ENCODE measurements at places on chromosomes 12 and 14. TPM values are rescaled to one million over a fixed set of nuclear protein-coding genes. Genes with fewer than 3 reads are reported as not detected.

DNA sequence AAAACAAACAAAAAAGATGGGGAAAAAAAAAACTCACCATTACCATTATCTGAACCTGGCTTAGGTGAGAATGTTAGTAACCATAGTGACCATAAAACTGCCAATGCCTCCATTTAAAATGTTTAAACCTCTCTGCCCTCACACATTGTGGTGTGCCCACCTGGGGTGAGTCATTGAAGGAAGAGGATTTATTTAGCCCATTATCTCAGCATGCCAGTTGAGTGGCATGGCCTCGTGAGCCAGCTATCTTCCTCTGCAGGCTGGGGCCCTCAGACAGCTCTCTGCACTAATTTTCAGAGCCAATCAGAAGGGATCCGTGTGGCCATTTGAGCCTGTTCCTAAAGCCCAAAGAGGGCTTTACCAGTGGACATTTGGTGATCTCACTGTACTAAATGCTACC is 81.8 kb upstream of the CCDC198 start:
- DNase-seq, result no peak

The TMEM233 gene
- not detected for total RNA-seq

- no peak for DNase-seq
These were observed 6.5 kb downstream of the HSP90B1 start for GRCh38 chr12:103936679-103937078.

The OR4E2 gene
- total RNA-seq, result not detected

- no peak for DNase-seq
These were observed 168.2 kb downstream of the SUDS3 start for GRCh38 chr12:118544569-118544968.

GRCh38 chr14:105853089-105853906 is 326.9 kb downstream of the TMEM121 start:
- no peak for DNase-seq

The PPHLN1 gene
- 174 TPM for total RNA-seq

GRCh38 chr12:75341873-75342272 is 7.4 kb downstream of the GLIPR1L1 start:
- no peak for DNase-seq

GRCh38 chr12:44677724-44678123 is 198.4 kb downstream of the NELL2 start:
- no peak for DNase-seq

DNA sequence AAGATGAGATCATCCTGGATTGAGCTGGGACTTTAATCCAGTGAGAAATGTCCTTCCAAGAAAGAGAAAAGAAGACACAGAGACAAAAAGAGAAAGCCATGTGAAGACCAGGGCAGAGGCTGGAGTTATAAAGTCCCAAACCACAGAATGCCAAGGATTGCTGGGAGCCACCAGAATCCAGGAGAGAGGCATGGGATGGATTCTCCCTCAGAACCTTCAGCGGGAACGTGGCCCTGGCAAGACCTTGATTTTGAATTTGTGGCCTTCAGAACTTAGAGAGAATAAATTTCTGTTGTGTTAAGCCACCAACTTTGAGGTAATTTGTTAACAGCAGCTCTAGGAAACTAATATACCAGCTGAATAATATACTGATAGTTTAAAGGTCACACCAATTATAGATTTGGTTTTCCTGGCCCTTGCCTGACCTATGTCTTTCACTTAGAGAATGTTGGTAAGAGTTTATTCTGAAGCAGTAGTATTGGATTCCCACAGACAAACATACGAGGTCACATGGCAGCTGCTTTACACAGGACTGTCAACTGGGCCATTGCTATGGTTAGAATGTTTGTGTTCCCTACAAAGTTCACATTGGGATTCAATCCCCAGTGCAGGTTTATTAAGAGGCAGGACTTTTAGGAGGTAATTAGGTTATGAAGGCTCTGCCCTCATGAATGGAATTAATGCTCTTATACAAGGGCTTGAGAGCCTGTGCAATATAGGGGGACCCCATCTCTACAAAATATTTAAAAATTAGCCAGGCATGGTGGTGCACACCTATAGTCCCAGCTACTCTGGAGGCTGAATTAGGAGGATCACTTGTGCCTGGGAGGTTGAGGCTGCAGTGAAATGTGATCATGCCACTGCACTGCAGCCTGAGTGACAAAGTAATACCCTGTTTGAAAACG is 156.5 kb upstream of the EEA1 start:
- DNase-seq, result no peak

The CCDC198 gene
- total RNA-seq, result not detected

DNA sequence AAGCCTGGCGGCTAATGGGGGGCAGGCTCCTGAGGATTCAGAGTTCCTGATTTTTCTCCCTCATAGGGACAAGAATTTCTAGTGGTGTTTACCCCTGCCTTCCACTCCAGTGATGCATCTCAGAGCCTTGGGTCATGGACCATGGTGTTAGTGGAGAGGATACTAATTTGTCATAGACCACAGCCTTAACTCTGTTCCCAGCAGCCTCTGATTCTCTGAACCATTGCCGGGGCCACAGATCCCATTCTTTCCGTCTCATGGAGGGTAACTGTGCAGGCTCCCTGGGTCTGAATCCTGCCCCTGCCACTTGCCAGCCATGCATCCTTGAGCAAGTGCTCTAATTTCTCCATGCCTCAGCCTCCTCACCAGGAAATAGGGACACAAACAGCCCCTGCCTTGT is 55.1 kb downstream of the RPH3A start:
- no peak for DNase-seq

The CACNA2D4 gene
- total RNA-seq, result 0.22 TPM

DNA sequence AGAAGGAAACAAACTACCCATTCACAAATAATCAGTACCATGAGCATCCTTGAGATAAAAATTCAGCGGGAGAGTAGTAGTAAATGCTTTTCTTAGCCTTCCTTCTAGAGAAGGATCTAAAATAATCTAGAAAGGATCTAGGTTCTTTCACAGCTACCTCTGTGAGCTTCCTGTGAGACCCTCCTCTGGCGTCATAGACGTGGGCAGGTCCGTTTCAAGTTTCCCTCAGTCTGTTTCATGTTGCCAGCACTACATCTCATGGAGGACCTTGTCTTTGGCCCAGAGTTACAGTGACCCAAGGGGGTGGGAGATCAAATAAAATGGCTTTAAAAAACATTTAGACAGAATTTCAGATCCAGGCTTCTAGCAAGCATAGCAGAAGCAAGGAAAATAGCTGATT is 13.6 kb downstream of the DAAM1 start:
- DNase-seq, result no peak

Measured in Karpas-422 (cell line).